IMR-90 (cell line): ENCODE measurements at places on chromosomes 16 and 17. TPM values are rescaled to one million over a fixed set of nuclear protein-coding genes. Genes with fewer than 3 reads are reported as not detected.

The CCNF gene
- 19.2 and 20.1 TPM in 2 replicates for total RNA-seq

GRCh38 chr16:23509441-23509754, 896 bp downstream of the GGA2 start:
- no peak for DNase-seq

GRCh38 chr17:74618451-74618850, 5.1 kb downstream of the CD300E start:
- DNase-seq = no peak

DNA sequence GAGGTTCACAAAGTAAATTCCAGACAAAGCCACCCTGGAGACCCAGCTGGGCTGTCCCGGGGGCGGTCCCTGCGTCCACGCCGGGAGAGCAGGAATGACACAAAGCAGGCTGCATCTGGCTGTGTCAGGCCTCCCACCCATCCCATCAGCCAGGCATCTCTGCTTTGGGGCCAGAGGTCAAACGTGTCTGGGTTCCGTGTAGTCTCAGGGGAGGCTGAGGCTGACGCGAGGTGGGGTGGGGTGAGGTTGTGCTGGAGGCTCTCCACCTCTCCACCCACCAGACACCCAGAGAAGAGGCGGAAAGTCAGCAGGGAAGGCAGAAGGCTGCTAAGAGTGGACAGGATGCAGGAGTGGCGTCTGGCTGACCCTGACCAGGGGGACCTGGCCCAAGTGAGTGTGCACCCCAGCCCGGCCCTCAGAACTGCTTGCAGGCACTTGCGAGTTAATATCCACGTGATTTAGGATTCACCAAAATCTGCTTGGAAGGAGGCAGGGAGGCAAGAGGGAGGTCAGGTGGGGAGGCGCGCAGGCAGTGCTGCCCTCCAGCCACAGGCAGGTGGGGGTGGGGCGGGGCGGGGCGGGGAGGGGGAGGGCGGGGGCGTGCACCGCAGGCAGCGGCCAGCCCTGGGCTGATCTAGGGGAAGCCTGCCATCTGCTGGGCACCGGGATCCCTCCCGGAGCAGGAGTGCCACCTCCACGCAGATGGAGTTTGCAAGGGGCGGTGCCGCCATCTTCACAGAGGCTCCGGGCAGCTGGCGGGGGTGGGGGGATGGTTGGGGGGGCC, 44.3 kb downstream of the TBC1D16 start:
- DNase-seq = peak; percentile 74

DNA sequence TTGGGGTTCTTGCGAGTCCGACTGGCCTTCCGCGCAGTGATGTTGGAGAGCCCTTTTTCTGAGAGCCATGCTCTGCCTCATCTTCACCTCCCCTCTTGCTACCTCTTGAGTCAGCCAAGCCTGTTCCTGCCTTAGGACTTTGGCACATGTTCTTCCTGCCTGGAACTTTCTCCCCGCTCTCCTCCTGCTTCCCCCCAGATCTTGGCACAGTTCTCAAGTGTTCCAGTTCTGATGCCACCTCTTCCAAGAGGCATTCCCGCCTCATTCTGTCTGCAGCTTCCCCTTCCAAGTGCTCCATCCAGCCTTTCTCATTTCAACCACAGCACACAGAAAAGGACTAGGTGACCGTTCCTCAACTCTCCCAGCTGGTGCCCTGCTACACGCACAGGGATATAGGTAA, 7.7 kb downstream of the AKAP1 start:
- DNase-seq = no peak

DNA sequence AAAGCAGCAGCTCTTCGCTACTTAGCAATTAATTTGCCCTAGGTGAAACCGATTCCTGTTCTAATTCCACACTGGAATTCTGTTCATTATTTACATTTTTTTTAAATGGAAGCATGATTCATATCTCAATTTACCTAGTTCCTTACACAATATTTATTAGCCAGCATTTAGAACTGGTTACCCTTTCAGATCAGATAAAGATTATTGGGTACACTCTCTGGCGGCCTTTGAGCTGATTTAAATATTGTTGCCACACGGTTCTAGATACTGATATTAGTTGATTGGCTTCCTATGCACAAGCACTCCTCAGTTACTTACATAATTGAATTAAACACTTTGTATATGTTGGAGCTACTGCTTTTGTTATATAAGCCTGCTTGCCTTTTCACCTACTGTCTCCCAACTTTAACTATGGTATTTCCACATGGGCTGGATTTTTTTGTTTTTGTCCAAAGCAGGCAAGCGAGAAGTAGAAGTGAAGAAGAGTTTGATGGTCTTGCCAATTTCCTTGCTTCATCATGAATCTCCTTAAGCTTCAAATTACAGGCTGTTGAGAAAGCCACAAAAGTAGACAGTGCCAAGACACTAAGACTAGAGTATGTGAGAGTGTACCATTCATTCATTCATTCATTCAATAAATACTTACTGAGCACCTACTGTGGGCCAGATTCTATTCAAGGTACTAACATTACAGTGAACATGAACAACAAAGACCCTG, 3.9 kb upstream of the ALDH3A2 start:
- DNase-seq = no peak

GRCh38 chr16:21184834-21185233, 26.4 kb downstream of the LDAF1 start:
- no peak for DNase-seq

DNA sequence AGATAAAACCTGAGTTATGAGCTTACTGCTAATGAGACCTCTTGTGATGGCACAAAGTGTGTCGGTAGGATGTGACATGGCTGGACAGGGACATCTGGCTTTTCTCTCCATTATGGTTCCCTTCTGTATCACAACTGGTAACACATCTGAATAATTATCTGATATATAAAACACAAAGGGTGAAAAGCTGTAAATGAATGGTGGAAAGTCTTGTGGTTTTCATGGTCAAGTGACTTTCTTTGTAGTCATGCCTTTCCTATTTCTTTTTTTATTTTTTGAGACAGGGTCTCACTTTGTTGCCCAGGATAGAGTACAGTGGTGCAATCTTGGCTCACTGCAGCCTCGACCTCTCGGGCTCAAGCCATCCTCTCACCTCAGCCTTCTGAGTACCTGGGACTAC, 35.3 kb upstream of the ZFHX3 start:
- no peak for DNase-seq

DNA sequence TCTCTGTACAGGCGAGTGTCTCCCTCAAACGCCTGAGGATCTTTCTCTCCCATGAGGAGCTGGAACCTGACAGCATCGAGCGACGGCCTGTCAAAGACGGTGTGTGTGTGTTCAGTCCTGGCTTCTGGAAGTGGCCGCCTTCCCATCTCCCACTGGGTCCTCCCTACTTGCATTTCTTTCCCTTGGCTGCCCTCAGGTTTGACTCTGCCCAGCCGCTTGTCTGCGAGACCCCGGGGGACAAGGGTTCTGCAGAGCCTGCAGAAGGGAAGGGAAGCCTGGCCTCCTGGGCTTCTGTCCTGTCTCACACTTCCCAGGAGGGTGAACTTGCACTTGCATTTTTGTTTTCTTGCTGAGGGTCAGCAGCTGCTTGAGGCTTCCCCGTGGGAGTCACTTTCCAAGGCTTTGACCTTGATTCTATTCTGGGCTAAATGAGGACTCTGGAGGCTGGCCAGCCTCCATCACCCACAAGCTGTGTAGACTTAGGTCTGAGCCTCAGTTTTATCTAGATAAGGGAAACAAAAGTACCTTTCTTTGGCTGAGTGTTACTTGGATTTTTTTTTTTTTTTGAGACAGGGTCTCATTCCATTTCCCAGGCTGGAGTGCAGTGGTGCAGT, 122.3 kb downstream of the ABCC1 start:
- peak; percentile 78 for DNase-seq

DNA sequence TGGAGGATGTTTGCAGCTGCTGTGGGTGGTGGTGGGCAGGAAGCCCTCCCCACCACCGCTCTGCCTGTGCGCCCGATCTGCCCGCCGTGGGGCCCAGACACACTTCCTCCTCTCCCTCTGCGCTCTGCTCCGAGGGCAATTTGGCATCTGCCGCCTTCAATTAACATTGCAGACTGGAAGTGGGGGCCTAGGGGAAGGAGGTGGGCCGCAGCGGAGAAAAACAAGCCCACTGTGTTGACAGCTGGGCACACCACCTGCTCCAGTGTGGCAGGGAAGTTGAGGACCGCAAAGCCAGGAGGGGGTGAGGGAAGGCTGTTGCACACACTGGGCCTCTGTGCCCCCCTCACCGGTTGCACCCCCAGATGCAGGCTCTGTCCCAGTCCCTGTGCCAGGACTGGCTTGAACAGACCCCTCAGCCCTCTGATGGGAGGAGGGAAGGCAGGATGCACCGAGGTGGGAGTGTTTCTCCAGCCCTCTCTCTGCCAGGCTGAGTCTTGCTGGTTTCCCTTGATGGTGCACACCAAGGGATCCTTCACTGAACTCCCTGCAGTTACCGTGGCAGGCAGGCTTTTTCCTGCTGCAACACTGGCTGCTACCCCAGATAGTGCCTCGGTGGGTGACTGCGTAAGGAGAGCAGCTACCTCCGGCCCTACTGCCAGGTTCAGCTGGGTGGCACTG, 72.8 kb upstream of the MED9 start:
- no peak for DNase-seq

DNA sequence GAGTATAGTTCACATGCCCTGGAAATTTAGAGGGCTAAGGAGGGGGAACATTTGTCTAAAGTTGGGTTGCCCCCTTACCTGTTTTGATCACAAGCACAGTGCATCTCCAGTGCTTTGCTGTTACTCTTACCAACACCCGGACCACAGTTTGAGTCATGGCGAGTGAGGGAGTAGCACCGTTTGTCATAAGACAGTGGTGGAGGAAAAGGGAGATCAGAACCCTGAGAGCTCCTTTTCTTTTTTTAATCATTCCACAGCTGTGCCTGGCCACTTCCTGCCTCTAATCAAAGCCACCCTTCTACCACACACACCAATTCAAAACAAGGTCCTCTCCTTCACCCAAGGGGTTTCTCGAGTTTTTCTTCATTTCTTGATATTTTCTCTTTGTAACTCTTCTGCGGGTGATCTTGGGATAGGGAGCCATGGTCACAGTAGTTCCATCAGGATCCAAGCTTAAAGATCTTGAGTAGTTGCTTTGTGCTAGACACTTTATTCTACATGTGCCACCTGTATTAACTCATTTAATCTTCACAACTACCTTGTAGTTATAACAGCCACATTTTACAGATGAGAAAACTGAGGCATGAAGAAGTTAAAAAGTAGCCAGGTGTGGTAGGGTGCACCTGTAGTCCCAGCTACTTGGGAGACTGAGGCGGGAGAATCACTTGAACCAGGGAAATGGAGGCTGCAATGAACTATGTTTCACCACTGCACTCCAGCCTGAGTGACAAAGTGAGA, 5.0 kb upstream of the MYL4 start:
- peak; percentile 64 for DNase-seq

DNA sequence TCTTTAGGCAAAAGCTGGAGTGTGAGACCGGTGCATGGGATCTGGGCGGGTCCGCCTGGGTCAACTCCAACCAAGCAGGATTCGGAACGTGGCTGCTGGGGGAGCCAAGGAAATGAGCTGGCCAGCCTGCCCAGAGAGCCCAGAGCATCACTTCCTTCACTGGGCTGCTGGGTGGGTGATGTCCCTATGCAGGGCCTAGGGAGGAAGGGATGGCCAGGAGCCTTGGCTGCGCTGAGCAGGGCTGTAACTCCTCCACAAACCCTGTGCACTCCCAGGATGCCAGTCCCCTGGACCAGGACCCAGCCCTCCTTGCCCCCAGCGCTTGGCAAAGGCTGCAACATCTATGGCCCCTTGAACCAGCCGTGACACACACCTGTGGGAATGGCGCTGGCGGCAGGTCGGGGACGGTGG, 138.4 kb downstream of the RAB11FIP4 start:
- DNase-seq = no peak

The PDXDC1 gene
- 107 and 117 TPM in 2 replicates for total RNA-seq

- DNase-seq = no peak
Observed at GRCh38 chr17:21242780-21243515, 10.3 kb downstream of the NATD1 start.

The LRRC75A gene
- total RNA-seq = 0.56 and 0.72 TPM in 2 replicates

- no peak for DNase-seq
Observed at GRCh38 chr17:9976283-9977179, 71.5 kb upstream of the RCVRN start.

The IL17C gene
- not detected in 2 replicates for total RNA-seq

The NOB1 gene
- 36.4 and 47.0 TPM in 2 replicates for total RNA-seq

GRCh38 chr16:23258919-23259237, 43.2 kb upstream of the SCNN1B start:
- DNase-seq = no peak

DNA sequence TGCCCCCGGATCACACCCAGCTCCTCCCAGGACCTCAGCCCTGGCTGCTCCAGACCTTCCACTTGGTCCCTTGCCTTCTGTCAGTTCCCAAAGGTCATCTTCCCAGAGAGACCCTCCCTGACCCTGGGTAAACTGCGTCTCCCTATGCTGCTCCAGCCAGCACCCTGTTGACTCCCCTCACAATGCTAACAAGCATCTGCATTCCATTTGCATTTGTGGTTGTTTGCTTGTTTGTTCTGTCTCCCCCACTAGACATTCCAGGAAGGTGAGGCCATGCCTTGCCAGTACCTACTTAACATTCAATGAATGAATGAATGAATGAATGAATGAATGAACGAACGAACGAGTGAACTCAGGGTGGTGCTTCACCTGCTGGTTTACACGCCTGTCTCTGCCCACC, 171.2 kb downstream of the WSCD1 start:
- DNase-seq = no peak

DNA sequence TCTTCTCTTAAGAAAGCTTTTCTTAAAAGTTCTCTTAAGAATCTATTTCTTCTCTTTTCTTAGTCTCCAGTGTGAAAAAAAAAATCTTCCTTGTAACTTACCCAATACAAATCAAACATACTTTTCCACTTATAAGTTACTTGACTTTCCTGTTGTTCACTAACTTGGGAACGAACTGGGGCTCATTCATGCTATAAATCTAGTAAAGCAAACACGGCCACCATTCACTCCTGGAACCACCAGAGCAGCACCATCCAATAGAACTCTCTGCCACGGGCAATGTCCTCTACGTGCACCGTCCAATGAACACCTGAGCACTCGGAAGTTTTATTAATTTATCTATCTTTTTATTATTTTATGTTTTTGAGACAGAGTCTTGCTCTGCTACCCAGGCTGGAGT, 20.8 kb downstream of the SRP68 start:
- DNase-seq = no peak

- DNase-seq = no peak
Observed at GRCh38 chr16:77890075-77890474, 101.7 kb downstream of the VAT1L start.

GRCh38 chr17:55416000-55416399, 5.6 kb downstream of the MMD start:
- DNase-seq = no peak

- DNase-seq = no peak
Observed at GRCh38 chr16:16780588-16780987, 401.6 kb downstream of the NPIPA7 start.

The CACNG5 gene
- not detected in 2 replicates for total RNA-seq

DNA sequence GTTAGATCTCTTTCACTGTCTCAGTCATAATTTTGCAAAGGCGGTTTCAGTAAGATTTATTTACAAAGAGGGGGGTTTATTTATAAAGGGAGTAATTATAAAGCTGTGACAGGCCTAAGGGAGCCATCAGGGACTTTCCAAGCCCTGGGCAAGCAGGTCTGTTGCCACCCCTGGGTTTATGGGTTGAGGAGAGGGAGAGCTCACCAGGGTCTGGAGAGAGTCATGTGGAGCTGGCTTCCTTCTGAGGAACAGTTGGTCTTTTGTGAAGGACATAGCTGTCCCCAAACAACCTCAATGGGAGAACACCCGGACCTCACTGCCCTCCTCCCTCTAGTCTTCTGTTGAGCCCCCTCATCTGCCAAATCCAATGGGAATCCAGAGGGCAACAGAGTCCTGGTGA, 9.8 kb downstream of the ITGAM start:
- DNase-seq = no peak
